ENCODE measurements at places on chromosomes 3 and 15.

- no peak for DNase-seq
These were observed 33.7 kb downstream of the SYNM start for GRCh38 chr15:99138491-99138982.

DNA sequence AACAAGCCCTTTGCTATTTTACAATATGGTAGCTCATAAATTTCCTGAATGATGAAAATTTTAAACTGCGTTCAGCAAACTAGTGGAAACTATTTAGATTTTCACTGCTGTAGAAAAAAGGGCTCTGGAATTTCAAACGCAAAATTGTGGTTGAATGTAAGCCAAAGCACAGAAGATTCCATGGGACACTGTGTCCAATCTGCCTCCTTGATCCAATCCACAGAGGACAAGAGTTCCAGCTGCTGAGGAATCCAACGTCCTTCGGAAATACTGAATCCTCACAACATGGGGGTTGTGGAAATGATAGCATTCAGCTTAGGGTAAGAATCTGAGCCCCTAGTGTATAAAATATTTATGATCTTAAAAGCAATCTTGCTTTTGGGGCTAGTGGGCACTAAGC is 161.0 kb downstream of the PLD1 start:
- no peak for DNase-seq

DNA sequence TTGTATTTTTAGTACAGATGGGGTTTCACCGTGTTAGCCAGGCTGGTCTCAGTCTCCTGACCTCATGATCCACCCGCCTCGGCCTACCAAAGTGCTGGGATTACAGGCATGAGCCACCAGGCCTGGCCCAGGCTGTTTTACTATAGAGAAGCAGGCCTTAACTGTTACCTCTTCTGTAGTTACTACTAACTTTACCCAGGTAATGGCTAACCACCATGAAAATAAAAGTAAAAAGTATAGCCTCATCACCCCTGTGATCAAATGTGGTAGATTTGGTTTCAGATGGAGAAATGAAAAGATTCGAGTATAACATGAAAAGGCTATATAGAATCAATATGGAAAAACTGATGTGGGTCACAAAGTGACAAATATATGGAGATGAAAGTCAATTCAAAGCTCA is 210.1 kb downstream of the CD47 start:
- DNase-seq: no peak

DNA sequence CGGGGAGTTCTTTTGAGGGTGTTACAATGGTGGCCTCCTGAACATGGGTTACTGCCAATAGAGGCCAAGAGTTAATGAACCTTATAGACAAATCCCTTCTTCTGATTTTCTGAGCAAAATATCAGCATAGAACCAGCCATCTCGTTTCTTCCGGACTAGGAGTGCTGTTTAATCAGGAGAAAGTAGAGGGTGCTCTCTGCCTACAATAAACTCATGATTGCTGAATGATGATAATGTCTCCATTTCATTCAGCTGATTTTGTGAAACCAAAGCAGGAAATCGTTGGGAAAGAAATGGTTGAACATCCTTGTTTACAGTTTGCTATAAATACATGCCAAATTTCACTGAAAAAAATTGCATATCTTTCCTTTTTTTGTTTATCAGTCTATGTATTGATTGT is 142.8 kb upstream of the PLSCR5 start:
- DNase-seq: no peak

- DNase-seq: no peak
These were observed 30.3 kb upstream of the PSMD6 start for GRCh38 chr3:64053581-64053980.

- DNase-seq: no peak
These were observed 473.1 kb upstream of the UBE2E2 start for GRCh38 chr3:22729981-22730380.

- no peak for DNase-seq
These were observed 68.9 kb downstream of the WWTR1 start for GRCh38 chr3:149588909-149589308.

DNA sequence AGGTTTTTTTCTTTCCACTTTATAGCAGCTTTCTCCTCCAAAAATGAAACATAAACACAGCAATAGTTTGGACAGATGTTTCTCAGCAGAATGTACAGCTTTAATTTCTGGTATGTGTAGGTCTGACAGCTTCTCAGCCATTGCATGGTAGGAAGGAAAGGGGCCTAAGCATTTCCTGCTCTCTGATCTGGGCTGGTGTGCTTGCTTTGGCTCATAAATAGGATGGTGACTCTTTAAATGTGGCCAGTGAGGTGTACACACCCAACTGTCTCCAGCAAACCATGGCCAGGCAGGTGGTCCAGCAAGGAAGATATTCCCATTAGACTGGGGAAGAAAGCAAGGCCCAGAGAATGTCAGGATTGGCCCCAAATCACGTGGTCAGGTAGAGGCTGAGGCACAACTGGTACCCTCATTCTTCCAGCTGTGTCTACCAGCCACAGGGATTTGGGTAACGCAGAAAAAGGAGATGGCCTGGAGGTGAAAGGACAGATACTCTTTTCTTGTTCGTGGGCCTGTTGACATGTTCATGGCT is 52.1 kb downstream of the ITGA11 start:
- no peak for DNase-seq

DNA sequence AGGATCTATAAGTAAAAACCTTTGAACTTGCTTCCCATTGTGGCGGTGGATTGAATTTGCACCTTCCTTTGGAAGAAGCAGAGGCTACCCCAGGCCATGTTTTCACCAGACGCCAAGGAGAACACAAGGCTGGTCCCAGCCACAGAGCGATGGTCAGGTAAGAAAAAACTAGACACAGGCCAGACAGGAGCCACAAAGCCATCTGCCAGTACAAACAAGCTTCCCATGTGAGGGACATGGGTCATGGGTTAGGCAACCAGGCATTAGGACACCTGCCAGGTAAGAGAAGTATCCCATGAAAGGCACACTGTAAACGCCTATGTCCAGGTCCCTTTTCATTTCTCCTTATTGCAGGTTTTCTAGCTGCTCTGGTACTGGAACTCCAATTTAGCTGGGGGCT is 190.2 kb downstream of the KLF13 start:
- DNase-seq: no peak

GRCh38 chr3:20857636-20858035 is 671.6 kb upstream of the SGO1 start:
- DNase-seq: no peak

GRCh38 chr3:130395916-130396315 is 50.4 kb downstream of the COL6A5 start:
- DNase-seq: no peak

DNA sequence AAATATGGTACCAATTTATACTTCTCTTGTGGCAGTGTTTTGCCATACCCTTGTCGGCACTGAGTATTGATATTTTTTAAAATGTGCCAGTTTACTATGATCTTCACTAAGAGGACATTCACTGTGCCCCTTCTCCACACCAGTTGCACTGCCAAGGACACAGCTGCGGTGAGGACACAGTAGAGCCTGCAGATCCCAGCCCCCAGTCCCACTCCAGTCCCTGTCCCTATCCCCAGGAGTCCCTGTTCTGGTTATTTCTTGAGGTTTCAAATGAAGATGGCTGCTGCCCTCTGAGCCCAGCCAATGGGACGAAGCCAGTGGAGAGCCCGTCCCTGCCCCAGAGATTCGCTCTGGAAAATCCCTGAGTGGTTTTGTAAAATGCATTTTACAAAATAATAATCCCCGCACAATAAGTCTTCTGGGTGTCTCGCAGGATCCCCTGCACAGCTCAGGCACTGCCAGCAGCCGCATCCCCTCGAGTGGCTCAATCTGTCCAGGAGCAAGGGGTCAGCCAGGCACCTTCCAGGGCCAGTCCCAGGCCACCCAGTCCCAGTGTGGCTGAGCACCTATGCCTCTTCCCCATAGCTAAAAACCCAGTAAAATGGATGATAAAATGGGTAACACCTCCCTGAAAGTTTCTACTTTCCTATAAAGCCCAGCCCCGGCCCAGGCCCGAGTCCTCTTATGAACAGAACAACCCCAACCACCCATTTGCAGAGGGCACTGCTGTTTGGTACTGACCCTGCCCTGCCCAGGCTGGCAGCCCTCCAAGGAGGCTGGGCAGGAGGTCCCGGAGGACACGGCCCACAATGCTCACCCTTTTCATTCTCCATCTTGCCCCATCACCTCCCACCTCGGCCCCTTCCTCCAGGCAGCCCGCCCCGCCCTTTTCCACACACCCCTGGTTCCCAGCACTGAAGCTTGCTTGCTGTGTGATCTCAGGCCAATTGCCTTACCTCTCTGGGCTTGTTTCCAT is 91.1 kb downstream of the VGLL4 start:
- DNase-seq: no peak
